ENCODE measurements at places on chromosomes 2 and 18.

GRCh38 chr2:37895140-37895539 lies 29.9 kb upstream of the RMDN2 start:
- no peak for DNase-seq

GRCh38 chr2:51813247-51813646 lies 781.3 kb upstream of the NRXN1 start:
- no peak for DNase-seq

DNA sequence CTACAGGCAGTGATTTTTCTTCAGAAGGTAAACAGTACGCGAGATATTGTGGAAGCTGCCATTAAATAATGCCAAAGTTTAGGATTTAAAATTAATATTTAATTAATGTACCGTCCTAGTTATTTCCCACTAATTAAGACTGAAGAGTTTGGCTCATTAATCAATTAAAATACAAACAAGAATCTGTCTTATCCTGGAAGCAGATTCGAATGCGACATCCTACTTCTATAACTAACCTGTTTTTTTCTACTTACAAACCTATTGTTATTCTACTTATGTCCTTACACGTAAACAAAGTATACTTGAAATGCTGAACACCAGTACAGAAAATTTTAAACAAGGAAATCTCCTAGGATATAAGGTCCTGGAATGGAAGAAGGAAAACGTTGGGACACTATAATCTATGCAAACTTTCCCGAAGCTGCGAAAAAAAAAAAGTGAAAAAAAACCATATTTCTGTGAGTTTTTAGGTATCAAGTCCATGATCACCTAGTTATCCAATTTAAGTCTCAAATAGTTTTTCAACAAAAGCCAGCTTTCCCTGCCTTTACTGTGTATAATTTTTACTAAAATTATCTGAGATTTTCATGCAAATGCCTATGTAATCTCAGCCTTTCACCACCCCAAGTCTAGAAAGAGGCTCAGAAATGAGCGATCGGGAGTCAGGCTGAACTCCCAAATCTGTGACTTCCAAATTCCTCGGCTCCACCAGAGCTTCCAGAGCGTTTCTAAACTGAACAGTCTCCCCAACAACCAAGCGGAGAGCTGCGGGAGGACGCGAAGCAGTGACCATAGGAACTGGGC lies 1.2 kb upstream of the C2orf15 start:
- DNase-seq = no peak

GRCh38 chr18:8721094-8721669 lies 15.8 kb downstream of the MTCL1 start:
- no peak for DNase-seq

DNA sequence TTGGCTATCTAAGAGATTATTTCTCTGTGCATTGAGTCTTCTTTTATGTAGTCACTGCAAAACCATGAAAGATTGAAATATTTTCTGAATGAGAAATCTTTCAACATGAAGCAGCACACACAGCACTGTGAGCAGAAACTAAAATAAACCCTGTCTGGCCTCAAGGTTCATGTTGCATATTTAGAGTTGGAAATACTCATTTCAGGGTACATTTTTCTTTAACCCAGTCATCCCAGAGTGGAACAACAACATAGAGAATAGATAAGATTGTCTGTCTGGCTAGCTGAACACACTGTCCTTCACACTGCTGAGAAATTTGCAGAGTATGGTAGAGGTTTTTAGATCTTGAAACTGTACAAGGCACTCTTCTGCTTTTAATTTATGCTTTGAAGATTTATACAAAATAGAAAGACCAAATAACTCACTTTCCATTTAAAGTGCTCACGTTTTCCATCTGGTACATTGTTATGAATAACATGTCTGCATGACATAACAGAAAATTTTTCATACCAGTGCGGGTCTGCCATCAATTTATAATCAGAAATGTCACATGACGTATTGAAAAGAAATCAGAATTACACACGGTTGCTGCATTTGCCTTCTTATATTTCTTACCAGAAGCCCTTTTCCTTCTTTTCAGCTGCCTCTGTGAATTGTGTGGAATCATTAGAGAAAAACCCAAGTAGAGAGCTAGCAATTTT lies 25.0 kb upstream of the FN1 start:
- DNase-seq = no peak

DNA sequence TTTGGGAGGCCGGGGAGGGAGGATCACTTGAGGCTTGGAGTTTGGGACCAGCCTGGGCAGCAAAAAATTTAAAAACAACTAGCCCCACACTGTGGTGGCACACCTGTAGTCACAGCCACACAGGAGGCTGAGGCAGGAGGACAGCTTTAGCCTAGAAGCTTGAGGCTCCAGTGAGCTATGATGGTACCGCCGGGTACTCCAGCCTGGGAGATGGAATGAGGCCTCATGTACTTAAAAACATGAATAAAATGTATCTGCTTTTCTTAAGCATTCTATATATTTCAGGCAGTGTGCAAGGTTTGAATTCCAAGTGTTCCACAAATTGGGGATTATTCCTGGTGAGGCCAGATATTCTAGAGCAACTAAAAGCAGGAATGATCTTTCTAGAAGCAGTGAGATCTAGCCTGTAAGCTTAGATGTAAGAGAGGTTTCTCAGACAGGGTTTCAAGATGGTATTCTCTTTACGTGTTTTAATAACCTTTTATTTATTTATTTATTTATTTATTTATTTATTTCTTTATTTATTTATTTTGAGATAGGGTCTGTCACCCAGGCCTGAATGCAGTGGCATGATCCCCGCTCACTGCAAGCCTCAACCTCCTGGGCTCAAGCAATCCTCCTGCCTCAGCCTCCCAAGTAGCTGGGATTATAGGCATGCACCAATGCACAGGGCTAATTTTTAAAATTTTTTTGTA lies 4.1 kb upstream of the MARCHF7 start:
- no peak for DNase-seq

GRCh38 chr2:24816404-24816803 lies 23.2 kb downstream of the CENPO start:
- no peak for DNase-seq

DNA sequence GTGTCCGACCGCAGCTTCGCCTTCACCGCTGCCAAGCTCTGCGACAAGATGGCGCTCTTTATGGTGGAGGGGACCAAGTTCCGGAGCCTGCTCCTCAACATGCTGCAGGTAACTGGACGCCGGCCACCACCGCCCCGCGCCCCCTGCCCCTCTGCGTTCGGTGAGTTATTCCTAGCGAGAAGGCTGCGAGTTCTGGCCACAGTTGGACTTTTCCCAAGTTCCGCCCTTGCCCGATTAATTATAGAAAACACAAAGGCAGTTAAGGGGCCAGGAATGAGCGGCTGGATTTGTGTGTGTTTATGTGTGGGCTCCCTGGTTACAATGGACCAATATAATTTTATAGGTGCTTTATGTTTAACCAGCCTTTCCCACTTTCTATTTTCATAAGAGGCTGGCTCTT lies 189.2 kb downstream of the SMAD7 start:
- DNase-seq = no peak
